T follicular helper cell (primary cell): ENCODE measurements at places on chromosomes 3 and 15.

DNA sequence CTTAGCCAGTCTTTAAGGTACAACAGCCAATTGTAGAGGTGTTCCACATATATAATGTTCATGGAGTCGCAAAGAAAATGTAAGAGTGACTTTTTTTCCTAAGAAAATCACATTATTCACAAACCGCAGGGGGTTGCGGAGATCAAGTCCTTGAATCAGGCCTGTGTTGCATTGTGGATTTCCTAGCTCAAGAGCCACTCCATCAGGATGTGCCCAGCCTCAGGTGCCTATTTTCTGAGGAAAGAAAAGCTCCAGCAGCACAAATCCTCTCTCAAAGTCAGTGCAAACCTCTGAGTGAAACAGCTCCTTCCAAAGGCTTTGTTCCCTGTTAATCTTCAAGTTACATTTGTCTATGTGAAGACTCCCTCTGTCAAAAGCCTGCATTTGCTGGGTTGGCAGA is 349.4 kb downstream of the CLSTN2 start:
- DNase-seq, result no peak

DNA sequence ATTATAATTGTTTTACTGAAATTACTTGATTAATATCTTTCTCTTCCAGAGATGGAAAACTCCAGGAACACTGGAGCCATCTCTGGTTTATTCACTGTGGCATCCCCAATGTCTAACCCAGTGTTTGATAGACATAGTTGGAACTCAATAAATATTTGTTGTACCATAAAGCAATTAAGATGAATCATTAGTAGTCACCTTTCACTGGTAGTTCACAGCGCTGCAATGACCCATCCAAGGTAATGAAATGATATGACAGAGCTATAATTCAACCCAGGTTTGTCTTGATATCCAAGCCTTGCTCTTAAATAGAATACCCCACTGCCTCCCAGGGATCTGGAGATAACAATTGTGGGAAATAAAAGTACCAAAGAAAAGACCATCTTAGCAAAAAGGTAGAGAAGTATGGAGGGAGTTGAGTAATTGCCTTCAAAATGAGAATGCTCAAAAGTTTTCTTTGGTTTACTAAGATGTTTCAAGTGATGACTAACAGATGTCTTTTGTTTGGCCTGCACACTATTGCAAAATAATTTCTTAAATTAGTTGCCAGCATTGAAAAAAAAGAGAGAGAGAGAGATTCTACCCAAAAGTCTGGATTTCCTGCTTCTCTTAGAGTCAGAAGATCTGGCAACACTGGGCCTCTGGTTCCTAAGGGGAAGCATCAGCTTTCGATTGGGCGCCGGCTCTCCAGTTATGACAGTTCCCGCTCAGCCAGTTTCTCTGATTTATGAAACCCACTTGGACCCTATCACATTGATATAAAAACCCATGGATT is 348.5 kb downstream of the ERC2 start:
- no peak for DNase-seq

DNA sequence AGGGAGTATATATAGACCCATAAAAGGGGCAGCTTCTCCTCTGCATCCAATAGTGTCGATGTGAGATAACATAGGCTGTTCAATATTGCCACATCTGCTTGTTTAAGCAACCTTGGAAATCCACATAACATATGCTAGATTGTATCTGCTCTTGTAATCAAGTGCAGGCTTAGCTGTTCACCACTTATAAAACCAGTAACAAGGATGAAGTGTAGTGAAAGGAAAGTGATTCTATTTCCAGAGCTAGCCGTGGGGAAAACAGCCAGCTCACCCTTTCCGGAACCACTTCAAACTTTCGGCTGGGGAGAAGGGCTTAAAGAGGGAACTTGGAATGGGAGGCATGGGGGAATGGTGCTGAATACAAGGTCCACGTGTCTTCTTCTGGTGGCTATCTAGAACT is 204.0 kb downstream of the TAFA4 start:
- no peak for DNase-seq

- DNase-seq, result no peak
These were observed 223.9 kb downstream of the MCTP2 start for GRCh38 chr15:94455297-94455696.

DNA sequence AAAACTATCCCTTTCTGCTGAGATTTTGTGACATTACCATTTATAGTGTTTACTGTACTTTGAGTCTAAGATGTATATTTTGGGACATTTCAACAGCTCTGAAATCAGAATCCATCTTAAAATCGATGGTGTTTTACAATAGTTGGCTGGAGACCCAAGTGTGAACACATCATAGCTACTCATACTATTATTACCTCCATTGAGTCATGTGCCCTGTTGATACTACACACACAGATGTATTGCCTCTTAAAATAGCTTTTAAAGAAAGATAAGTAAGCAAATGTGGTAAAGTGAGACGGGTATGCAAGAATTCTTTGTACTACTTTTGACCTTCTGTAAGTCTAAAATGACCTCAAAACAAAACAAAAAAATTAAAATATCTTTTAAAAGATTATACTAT is 6.7 kb downstream of the LMOD3 start:
- DNase-seq, result no peak

- no peak for DNase-seq
These were observed 28.8 kb upstream of the TMEM115 start for GRCh38 chr3:50388016-50388719.

GRCh38 chr3:160586679-160587078 is 21.3 kb upstream of the KPNA4 start:
- no peak for DNase-seq

DNA sequence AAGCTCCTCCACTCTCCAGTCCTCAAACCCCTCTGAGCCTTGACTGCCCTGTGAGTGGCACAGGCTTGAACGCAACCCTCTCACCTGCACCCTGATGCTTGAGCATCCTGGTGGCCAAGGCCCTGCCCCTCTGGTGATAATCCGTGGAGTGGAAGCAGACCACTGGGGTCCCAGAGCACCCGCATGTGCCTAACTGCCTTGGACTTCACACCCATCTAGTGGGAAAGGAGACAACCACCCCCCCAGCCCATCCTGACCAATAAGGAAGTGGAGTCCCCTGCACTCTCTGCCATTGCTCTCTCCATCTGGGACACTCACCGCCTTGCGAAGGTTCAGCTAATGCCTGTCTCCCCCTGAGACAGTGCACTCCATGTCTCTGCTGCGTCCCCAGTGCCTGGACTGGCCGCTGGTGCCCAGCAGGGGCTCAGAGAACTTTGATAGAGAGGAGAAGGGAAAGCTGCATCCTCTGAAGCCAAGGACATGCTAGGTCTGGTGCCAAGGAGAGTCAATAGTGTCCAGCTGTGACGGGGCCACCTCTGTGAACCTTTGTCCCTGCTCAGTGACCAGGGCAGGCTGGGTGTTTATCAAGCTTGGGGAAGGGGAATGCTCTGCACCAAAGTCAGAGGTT is 3.4 kb downstream of the KLF15 start:
- no peak for DNase-seq

GRCh38 chr3:26281284-26281985 is 341.1 kb upstream of the LRRC3B start:
- DNase-seq, result no peak
